ENCODE measurements at places on chromosomes 11 and 22.

DNA sequence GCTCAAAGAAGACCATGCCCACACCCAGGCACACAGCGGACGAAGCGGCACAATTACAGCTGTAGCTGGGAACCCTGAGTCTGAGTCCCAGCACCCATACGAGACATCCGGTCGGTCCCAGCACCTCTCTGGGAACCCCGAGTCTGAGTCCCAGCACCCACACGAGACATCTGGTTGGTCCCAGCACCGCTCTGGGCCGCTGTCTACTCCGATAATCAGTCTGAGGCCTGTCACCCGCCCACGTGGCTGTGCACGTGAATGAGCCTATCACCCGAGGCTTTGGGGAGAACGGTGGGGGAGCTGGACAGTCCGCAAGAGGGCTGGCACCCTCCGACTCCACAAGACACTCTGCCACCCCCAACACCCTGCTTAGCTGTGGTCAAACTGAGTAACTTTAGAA is 6.2 kb downstream of the TTLL8 start:
- no peak for DNase-seq

GRCh38 chr11:70398834-70399680 is 728 bp downstream of the CTTN start:
- no peak for DNase-seq

GRCh38 chr11:1238767-1239595 is 16.1 kb downstream of the MUC5B start:
- DNase-seq: no peak

DNA sequence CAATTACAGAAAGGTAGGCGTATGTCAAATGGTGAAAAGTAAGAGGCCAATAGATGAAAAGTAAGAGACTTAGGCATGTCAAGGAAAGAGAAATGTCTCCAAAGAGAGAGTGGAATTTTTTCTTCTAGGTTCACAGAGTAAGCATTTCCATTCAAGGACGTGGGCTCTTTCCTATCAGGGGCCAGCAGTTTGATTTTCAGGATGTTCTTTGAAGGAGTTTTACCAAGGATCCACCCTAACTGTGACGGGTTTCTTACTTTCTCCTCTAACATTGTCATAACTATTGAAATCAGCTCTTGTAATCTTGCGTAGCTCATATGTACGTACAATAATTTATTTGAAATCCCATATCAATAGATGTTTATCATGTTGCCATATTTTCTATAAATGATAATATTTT is 2112.2 kb upstream of the RAG2 start:
- no peak for DNase-seq

- DNase-seq: no peak
Observed at GRCh38 chr11:121300313-121300971, 7.9 kb downstream of the SC5D start.

GRCh38 chr11:107859459-107860239 is 1.1 kb upstream of the SLC35F2 start:
- no peak for DNase-seq

DNA sequence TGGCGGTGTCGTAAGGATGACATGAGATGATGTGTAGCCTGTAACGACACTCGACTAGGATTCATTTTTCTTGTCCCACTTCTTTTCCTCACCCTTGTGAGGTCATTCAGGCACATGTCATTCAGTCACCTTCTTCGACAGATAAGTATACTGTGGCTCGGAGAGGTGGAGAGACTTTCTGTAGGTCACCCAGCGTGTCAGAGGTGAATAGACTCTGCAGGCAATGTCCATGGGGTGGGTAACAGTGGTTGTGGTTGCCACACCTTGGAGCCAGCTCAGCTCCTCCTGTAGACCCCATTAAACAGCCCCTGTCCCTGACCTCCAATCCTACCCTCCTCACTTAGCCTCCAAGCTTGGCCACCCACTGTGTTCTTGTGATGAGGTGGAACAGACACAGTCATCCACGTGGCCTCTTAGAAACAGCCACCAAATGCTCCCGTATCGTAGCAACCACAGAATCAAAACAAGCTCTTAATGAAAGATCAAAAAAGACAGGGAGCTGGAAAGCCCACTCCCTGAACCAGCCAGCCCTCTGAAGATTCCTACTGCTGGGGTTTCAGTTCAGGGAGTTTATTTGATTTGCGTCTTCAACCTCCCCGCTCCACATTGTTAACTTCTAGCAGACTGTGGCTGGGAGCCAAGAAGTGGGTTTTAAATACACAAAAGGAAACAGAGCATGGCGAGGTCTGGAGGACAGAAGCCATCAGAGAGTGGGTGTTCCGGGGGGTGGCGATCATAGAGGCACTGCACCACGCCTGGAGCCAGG is 89.0 kb upstream of the GRK3 start:
- DNase-seq: peak; percentile 47

DNA sequence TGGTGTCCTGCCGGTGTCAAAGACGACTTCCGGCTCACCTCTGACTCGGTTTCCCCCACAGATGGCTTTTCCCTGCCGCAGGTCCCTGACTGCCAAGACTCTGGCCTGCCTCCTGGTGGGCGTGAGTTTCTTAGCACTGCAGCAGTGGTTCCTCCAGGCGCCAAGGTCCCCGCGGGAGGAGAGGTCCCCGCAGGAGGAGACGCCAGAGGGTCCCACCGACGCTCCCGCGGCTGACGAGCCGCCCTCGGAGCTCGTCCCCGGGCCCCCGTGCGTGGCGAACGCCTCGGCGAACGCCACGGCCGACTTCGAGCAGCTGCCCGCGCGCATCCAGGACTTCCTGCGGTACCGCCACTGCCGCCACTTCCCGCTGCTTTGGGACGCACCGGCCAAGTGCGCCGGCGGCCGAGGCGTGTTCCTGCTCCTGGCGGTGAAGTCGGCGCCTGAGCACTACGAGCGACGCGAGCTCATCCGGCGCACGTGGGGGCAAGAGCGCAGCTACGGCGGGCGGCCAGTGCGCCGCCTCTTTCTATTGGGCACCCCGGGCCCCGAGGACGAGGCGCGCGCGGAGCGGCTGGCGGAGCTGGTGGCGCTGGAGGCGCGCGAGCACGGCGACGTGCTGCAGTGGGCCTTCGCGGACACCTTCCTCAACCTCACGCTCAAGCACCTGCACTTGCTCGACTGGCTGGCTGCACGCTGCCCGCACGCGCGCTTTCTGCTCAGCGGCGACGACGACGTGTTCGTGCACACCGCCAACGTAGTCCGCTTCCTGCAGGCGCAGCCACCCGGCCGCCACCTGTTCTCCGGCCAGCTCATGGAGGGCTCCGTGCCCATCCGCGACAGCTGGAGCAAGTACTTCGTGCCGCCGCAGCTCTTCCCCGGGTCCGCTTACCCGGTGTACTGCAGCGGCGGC is 5.5 kb downstream of the B3GNT6 start:
- DNase-seq: no peak
